Body of pancreas (tissue), 4 donors: ENCODE measurements at places on chromosomes 3 and 15.

DNA sequence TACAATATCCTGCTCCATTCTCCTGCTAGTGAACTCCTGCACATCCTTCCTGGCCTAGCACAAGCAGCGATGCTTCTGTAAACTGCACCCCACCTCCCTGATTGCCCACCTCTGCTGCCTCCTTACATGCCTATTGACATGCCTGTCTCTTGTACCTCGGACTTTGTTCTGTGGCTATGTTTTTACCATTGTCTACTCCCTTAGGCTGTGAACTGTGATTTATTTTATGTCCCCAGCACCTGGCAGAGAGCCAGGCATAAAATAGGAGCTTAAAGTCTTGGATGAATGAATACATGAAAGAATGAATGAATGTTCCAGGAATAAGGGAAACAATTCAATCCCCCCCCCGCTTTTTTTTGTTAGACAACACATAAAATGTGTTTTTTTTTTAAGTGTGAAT is 210.0 kb downstream of the MYRIP start:
- no peak for DNase-seq

- DNase-seq: no peak
Measured at GRCh38 chr3:174409086-174409743, 449.9 kb upstream of the NAALADL2 start.

DNA sequence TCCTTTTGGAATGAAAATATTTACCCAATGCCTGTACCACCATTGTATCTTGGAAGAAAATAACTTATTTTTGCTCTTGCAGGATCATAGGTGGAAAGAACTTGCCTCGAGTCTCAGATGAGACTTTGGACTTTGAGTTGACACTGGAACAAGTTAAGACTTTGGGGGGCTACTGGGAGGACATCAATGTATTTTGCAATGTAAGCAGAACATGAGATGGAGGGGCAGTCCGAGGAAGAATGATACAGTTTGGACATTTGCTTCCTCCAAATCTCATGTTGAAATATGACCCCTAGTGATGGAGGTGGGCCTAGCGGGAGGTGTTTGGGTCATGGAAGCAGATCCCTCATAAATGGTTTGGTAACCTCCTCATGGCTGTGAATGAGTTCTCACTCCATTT is 1428.6 kb downstream of the ZPLD1 start:
- no peak for DNase-seq

- no peak for DNase-seq
Measured at GRCh38 chr3:99862208-99862607, 44.5 kb downstream of the CMSS1 start.
